ENCODE measurements at places on chromosomes 3 and 15.
A peak's percentile ranks its signal among the peaks of the same experiment; 100 is the strongest.

DNA sequence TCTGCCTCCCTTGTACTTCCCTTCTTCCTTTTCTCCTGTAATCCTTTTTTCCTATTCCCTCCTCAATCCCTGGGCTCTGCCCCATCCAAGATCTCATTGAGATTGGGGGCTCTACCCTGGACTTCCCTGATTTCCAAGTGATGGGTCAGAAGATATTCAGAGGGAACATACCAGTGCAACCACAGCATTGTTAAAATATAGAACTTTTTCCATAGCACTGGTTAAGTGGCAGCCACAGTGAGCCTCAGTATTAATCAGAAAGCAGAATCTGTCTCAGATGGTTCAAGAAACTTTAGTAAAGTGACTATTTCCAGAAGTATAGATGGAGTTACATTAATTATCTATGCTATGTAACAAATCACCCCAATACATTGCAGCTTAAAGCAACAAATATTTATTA lies 18.7 kb upstream of the SCN10A start:
- no peak for DNase-seq

- no peak for DNase-seq
Observed at GRCh38 chr3:39808467-39809180, 785 bp upstream of the MYRIP start.

DNA sequence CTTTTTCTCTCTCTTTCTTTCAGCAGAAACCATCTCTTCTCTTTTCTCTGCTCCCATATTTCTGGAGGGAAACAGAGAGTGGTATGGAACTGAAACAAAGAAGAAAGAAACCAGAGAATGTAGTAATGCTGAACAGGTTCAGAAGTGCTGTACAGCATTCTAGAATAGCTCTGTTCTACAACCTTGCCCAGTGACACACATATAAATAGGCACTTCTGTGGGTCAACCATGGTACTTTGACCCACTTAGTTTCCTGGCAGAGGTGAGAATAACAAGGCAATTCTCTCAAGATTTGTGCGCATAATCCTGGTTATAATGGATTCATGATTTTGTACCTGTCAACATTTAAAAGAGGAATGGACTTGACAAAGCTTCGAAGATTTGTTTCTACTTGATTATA lies 12.3 kb downstream of the CFAP91 start:
- no peak for DNase-seq

GRCh38 chr3:182258538-182259177 lies 534.6 kb upstream of the ATP11B start:
- no peak for DNase-seq

DNA sequence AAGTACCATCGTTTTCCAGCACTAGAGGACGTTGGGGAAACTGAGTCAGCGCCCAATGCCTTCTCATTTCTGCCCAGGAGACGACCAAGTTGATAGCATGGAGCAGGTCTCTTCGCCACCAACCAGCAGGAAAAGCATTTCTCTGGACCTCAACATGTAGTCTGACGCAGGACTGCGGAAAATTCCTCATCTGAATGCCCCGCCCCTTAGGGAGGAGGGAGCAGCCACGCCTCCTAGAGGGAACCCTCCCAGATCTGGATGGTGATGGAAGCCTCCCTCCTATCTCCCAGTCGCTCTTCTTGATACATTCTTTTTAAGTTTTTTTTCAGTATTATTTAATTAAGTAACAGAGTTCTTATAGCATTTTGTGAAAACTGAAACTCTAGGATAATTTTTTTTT lies 17.4 kb upstream of the MINDY4B start:
- DNase-seq = no peak

- no peak for DNase-seq
Observed at GRCh38 chr3:182045736-182046135, 334.0 kb downstream of the SOX2 start.

DNA sequence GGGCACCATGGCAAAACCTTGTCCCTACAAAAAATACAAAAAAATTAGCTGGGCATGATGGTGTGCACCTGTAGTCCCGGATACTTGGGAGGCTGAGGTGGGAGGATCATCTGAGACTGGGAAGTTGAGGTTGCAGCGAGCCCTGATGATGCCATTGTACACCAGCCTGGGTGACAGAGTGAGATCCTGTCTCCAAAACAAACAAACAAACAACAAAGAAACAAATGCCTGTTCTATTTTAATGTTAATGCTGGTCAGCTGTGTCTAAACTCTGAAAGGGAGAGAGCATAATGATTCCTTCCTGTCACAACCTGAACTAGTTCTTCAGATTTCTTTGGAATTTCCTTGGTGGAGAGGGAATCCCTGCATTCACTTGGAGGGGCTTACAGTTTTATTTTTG lies 413.0 kb upstream of the TBL1XR1 start:
- DNase-seq = no peak

- DNase-seq = no peak
Observed at GRCh38 chr3:18946524-18946923, 201.8 kb upstream of the KCNH8 start.

DNA sequence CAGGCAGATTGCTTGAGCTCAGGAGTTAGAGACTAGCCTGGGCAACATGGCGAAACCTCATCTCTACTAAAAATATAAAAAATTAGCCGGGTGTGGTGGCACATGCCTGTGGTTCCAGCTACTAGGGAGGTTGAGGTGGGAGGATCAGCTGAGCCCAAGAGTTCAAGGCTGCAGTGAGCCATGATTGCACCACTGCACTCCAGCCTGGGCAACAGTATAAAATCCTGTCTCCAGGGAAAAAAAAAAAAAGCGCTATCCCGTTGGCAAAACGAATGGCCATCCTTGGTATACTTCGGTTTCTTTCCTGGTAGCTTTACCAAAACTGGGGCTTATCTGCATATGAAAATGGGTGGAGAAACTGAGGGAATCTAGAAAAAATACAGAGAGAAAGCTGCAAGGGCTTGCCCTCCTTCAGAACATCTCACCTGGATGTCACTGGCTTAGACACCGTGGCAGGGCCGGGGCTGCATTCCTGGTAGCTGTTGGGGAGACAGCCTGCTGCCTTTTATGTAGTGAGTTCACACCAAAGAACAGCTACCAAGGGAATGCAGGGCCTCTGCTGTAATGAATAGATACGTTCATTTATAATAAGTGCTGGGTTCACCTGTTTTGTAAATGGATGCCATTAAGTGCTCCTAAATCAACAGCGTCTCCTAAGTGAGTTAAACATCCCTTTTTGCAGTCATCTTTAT lies 96.0 kb downstream of the IQSEC1 start:
- DNase-seq = no peak

GRCh38 chr3:36893137-36893557 lies 51.7 kb downstream of the TRANK1 start:
- DNase-seq = no peak

DNA sequence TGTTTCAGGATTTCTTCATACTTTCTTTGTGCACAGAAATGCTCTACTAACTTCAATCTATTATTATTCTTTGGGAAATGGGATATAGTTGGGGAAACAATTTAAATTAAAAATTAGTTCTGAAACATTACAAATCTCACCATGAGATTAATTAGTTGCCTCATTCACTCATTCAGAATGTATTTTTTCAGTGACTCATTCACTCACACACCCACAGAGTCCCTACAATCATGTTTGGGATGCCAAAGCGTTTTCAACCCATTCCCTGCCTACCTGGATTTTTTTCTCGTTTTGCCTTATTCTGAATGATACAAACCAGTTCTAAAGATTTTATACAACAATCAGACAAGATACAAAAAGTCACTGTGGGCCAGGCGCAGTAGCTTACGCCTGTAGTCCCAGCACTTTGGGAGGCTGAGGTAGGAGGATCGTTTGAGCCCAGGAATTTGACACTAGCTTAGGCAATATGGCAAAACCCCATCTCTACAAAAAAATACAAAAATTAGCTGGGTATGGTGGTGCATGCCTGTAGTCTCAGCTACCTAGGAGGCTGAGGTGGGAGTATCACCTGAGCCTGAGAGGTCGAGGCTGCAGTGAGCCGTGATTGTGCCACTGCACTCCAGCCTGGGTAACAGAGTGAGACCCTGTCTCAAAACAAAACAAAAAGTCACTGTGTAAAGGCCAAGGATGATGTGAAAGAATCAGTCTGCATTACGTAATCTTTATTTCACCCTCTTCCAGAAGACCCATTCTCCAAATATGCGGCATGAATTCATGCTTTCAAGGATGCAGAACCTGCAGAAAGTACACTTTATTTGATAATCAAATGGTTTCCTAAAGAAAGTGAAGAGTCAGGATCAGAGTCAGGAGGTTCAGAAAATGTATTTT lies 34.8 kb upstream of the ARHGEF3 start:
- no peak for DNase-seq

GRCh38 chr15:71106802-71107500 lies 8.3 kb upstream of the THSD4 start:
- DNase-seq = no peak

GRCh38 chr15:85872125-85872524 lies 77.4 kb upstream of the KLHL25 start:
- no peak for DNase-seq

DNA sequence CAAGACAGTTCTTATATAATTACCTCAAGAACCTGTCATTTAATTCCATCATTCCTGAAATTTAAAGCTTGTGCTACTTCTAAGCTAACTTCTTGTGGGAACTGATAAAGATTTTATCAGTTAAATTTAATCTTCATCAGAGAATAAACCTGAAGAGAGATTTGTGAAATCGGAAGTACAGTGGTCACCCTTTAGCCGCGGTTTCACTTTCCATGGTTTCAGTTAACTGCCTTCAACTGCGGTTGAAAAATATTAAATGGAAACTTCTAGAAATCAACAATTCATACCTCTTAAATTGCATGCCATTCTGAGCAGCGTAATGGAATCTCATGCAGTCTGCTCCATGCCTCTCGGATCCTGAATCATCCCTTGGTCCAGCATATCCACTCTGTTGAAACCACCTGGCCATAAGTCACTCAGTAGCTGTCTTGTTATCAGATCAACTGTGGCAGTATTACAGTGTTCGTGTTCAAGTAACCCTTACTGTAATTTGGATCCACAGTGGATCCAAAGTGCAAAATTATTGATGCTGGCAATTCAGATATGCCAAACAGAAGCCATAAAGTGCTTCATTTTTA lies 626.1 kb downstream of the CADM2 start:
- no peak for DNase-seq

GRCh38 chr3:37673401-37673800 lies 188.3 kb upstream of the CTDSPL start:
- DNase-seq = no peak

- DNase-seq = peak; percentile 6
Observed at GRCh38 chr3:44114142-44114541, 127.5 kb upstream of the TOPAZ1 start.

- DNase-seq = no peak
Observed at GRCh38 chr3:124904835-124905492, 17.8 kb upstream of the ITGB5 start.

- no peak for DNase-seq
Observed at GRCh38 chr3:84175449-84175848, 783.3 kb upstream of the CADM2 start.

- DNase-seq = no peak
Observed at GRCh38 chr3:74623261-74623836, 8.9 kb upstream of the CNTN3 start.

DNA sequence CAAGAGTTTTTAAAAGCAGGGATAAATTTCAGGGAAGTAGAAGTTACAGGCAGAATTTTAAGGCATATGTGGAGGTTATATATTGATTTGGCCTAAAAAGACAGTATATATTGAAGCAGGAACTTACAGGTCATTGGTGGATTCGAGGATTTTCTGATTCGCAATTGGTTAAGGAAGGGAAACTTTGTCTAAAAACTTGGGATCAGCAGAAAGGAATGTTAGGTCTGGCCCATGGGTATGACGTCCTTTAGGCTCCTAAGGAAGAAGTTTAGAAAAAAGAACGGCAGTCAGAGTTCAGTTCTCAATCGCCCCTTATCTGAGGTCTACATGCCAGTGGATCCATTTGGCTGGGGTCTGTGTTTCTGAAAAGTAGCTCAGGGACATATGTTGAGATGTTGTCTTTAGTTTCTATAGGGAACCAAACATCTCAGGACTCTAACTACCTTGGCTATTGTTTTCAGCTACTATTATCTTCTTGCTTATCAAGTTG lies 33.2 kb upstream of the ACP3 start:
- no peak for DNase-seq

DNA sequence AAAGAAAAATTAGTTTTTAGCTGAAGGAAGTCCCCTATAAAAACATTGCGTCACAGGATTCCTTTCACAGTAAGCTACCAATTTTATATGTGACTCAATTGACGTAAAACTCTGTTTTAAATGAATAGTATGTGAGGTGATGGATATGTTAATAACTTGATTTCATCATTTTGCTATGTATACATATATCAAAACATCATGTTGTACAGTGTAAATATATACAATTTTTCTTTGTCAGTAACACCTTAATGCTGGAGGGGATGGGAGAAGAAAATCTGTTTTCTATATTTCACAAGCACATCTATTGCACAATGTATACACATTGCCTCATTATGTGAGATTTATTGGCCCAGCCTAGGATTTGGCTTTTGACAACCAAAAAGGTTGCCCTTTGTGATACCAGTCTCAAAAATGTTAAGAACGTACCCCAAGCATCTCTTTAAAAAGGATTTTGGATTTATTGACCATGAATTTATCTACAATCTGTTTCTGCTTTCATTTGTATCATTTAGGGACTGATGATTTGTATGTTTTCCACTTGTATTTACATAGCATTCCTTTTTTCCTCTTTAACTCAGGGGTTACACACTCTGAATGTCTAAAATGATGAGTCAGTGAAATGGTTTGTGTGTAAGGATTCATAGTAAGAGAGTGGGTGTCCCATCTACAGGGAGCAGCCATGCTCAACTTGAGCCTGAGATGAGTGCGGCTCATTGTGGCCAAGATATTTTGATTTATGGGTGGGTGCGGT lies 62.6 kb downstream of the CRTC3 start:
- no peak for DNase-seq

DNA sequence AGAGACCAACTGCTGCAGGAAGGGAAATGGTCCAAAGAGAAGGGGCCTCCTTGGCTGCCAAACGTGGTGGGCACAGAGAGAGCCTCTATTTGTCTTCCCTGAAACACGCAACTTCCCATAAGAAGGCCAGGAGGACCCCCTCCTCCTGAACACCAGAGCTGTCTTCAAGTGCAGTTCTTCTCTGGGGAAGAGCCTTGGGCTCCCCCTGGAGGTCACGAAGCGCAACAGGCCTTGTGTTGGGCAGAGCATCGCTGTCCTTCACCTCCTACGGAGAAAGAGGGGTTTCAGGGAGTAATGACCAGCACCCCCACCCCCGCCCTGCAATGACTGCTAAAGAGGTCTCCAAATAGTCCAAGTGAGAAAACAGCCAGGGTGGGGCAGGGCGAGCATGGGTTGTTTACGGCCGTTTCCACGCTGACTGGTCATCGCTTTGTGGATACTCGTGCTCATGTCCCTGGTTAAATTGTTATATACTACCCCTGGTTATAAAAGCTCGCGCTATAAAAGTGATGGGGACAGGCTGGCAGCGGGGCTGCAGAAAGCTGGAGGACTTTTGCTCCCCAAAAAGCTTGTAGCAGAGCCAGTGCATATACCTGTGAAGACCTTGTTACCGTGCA lies 397.5 kb upstream of the ATP10A start:
- DNase-seq = peak; percentile 3

Measured in stimulated activated CD4-positive, alpha-beta T cell treated with anti-CD3 and anti-CD28 coated beads, Interleukin-1b, Interleukin-23, amount 100 ng/mL, for 24 hours (primary cell).